Cerebellar cortex (tissue), 1 donor: ENCODE measurements at places on chromosomes 3 and 15.
A peak's percentile ranks its signal among the peaks of the same experiment; 100 is the strongest.

GRCh38 chr3:160981217-160981938, 123.8 kb downstream of the B3GALNT1 start:
- DNase-seq: no peak

DNA sequence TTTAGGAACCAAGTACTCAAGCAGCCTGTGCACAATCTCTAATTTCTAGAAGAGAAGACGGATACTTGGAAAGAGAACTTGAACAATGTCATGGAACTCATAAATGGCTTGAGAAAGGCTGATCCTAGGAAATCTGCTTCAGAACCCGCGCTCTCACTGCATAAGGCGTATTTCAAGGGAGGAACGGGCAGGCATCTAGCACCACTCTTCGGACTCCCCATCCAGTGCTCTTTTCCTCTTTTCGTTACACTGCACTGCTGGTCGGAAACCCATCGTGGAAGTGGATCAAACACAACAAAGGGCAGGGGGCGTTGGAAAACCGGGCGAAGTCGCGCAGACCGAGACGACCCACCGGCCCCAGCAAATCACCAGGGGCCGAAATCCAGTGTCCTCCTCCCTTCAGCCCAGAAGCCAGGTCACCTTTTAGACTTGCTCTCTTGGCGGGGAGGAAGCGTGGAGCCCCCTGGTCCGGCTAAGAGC, 539 bp upstream of the TLNRD1 start:
- DNase-seq: peak; percentile 65

DNA sequence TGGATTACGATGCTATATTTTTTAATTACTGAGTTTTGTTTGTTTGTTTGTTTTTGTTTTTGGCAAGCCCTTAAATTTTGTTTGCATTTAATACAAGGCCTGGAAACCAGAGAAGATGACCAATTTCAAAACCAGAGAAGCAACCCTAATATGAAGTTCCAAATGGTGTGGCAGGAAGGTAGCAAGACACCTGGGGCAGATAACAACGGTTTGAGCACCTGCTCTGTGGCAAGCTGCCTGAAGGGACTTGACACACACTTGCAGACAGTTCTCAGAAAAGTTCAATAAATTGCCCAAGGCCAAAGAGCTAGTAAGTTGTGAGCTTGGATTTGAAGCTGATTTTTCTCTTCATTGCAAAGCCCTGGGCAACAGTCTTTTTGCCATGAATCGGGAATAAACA, 151.2 kb upstream of the UBE2E1 start:
- no peak for DNase-seq

GRCh38 chr3:66692766-66693150, 191.9 kb upstream of the LRIG1 start:
- DNase-seq: no peak

- no peak for DNase-seq
Observed at GRCh38 chr3:16130066-16130465, 44.4 kb upstream of the GALNT15 start.

- DNase-seq: no peak
Observed at GRCh38 chr15:78282324-78282723, 17.1 kb downstream of the SKIC8 start.

DNA sequence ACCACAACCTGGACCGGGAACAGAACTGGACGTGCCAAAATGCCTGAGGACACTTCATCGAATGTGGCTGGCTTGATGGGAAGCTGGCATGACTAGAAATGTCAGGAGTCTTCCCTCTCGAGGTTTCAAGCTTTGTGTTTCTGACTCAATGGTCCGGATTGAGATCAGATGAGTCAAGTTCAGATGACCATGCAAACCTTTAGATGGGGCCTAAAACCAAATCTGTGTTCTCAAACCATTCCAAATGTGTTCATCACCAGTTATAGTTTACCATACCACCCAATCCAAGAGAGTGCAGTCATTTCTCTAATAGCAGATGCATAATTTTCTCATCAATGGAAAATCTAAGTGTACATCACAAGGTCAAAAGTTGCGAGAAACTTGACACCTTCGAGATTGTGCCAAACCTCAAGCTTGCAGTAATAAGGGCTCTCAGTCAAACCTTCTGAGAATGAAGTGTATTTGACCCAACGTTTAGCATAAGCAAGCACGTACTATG, 369.1 kb downstream of the RORA start:
- DNase-seq: no peak

- DNase-seq: no peak
Observed at GRCh38 chr3:16305111-16305541, 40.1 kb downstream of the OXNAD1 start.

DNA sequence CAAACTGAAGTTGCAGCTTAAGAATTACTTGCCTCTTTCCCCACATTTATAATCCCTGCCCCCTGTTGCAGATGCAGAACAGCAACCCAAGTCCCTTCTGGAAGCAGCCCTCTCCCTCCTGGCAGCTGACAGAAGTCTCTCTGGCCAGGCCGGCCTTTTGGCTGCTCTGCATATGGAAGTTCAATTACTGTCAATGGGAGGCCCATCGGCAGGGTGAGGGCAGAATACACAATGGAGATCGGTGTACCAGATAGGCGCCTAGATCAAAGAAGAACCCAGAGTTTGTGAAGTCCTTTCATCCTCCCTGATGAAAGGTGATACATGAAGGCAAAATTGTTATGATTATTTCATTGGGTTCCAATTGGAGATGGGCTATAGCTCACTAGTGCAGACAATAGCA, 327.9 kb upstream of the CTNNB1 start:
- DNase-seq: no peak

DNA sequence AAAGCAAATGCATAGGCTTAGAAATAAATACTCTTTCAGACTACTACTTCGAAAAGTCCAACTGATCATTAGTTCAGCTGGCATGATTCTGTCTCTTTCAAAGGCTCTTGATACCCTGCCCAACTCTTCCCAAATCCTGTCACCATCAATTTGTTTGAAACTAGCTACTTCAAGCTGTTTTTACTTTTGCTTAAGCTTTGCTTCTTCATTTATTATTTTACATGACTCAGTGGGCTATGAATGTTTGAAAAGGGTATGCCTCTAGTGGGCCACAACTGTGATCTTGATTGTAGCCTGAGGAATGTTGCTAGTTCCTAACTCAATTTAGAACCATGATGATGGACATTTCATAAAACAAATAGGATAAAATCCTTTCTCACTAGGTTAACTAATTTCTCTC, 340.8 kb downstream of the NAALADL2 start:
- no peak for DNase-seq
